ENCODE measurements at places on chromosomes 5 and 9.

DNA sequence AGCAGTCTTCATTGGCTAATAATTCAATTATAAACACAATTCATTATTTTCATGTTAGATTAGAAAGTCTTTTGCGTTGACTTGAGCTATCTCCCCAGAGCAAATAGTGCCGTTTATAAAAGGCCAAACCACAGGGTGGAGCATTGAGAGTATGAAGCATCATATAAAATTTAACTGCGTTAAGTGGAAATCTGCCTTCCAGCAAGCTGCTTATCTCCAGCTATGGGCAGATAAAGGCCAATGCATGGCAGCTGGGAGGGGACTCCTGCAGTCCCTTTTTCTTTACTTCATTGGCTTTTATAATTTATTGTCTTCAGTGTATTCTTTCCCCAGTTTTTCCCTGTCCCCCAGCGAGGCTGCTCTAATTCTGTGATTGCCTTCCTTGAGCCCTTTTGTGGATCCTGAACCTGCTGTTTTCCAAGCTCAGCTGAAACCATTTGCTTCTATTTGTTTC lies 113.7 kb downstream of the TMEM232 start:
- no peak for DNase-seq

DNA sequence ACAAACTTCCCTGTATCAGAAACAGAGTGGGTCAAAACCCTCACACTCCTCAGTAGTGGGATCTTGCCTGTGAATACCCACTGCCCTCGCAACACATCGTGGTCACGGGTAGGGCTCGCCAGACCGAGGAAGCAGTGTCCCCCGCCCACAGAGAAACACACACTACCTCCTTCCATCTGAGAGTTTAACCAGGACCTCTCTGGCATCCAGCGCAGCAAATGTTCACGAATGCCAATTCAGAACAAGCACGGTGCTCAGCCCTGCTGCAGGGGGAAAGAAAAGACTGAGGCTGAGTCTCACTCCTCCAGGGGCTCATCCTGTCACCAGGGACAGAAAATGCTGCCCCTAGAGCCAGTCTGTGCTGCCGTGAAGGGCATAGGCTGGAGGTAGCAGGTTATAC lies 42.5 kb upstream of the SYNPO start:
- DNase-seq = no peak

- no peak for DNase-seq
Measured at GRCh38 chr5:57229313-57229712, 55.5 kb downstream of the GPBP1 start.

- no peak for DNase-seq
Measured at GRCh38 chr5:54882101-54882500, 103.3 kb downstream of the ESM1 start.

- DNase-seq = no peak
Measured at GRCh38 chr9:93255494-93255867, 71.5 kb downstream of the WNK2 start.

Measured in nephron progenitor cell (in vitro differentiated cells).